ENCODE measurements at places on chromosomes 3 and 15.

GRCh38 chr3:121748680-121749275, 763 bp downstream of the GOLGB1 start:
- peak; percentile 78 for DNase-seq

GRCh38 chr3:98814817-98815420, 51.8 kb downstream of the ST3GAL6 start:
- DNase-seq = no peak

GRCh38 chr3:180189310-180189648, 152.5 kb upstream of the PEX5L start:
- no peak for DNase-seq

DNA sequence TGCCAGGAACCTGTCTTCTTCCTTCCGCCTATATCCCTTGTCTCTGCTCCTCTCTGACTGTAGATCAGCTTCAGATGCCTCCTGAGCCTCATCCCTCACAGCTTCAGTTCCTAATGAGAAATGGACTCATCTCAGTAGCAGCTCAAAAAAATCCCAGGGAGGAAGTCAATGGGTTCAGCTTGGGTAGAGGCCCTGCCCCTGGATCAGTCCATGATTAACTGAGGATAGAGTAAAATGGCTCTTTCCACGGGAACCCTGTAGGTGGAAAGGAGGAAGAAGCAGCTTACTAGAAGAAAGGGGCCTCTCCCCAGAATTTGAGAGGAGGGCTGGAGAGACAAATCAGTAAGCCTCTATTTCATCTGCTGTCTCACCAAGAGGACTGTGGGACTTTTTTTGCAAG, 26.9 kb upstream of the HCN4 start:
- DNase-seq = no peak

DNA sequence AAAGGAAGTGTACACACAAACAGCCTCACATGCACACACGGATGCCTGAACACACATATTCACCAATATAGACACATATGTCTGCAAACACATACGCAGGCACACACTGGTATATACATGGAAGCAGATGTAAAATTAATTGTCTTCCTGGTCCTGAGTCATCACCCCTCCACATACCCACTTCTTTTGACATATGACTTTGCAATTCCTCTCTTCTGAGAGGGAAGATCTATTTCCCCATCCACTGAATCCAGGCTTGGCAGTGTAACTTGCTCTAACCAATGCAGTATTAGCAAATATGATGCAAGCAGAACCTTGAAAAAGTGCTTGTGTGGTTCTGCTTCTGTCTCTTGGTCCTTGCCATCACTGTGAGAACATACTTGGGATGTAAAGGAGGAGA, 76.8 kb upstream of the HRH1 start:
- no peak for DNase-seq

DNA sequence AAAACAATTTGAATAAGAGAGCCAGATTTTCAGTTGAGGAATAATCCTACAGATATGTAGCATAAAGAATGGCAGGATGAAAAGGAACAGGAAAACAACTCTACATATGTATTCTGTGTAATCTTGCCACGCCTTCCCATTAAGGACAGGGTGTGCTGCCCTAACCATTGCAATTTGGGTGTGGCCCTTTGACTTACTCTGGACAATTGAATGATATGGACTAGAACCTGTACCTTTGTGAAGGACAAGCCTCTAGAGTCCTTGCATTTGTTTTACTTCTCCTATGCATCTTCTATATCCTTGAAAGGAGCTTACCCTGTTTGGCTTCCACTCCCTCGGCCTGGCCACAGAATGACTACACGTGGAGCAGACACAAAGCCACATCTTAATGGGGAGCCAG, 1261.6 kb upstream of the GBE1 start:
- DNase-seq = no peak

GRCh38 chr15:53360881-53361280, 398.6 kb downstream of the WDR72 start:
- no peak for DNase-seq

- DNase-seq = no peak
Observed at GRCh38 chr3:179666030-179666429, 13.2 kb downstream of the USP13 start.

- DNase-seq = no peak
Observed at GRCh38 chr3:81744366-81744765, 17.1 kb downstream of the GBE1 start.

DNA sequence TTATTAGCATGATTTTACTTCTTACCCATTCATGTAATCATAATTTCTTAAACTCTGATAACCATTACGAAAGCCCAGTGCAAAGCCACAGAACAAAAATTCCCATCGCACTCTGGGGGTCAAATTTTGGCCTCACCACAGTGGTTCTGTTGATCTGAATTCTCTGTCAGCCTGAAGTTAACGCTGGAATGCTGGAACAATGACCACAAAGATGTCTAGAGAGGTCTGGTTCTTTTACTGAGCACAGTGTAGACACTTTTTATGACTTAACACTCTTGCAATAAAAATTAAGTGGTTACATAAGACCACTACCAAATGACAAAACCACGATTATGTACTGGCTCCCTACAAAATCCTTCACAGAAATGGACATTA, 94.7 kb downstream of the PDZRN3 start:
- no peak for DNase-seq

DNA sequence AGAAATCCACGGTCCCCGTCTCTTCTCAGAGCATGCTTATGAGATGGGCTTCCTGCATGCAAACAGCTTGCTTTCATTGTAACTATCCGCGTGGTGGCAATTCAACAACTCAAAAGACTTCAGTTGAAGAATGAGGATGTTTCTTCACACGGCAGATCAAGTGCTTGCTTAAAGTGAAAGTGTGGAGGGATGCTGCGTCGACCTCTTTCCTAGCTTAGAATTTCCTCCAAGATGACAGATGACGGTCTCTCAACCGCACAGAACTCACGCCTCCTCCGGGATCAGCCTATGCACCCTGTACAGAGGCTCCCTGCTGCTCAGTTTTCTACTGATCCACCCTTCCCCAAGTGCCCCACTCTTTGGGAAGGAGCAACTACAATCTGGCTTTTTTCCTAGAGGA, 47.8 kb downstream of the PCSK6 start:
- no peak for DNase-seq

- DNase-seq = no peak
Observed at GRCh38 chr15:67691450-67691849, 133.9 kb upstream of the SKOR1 start.

- DNase-seq = no peak
Observed at GRCh38 chr3:141233457-141234161, 2.0 kb downstream of the PXYLP1 start.

- DNase-seq = no peak
Observed at GRCh38 chr3:149375501-149376196, 1.8 kb downstream of the TM4SF1 start.

- DNase-seq = no peak
Observed at GRCh38 chr15:92385096-92385495, 8.6 kb upstream of the ST8SIA2 start.
